ENCODE measurements at places on chromosomes 13 and 19.

- no peak for DNase-seq
These were observed 1.2 kb downstream of the RNF113B start for GRCh38 chr13:98175823-98176222.

DNA sequence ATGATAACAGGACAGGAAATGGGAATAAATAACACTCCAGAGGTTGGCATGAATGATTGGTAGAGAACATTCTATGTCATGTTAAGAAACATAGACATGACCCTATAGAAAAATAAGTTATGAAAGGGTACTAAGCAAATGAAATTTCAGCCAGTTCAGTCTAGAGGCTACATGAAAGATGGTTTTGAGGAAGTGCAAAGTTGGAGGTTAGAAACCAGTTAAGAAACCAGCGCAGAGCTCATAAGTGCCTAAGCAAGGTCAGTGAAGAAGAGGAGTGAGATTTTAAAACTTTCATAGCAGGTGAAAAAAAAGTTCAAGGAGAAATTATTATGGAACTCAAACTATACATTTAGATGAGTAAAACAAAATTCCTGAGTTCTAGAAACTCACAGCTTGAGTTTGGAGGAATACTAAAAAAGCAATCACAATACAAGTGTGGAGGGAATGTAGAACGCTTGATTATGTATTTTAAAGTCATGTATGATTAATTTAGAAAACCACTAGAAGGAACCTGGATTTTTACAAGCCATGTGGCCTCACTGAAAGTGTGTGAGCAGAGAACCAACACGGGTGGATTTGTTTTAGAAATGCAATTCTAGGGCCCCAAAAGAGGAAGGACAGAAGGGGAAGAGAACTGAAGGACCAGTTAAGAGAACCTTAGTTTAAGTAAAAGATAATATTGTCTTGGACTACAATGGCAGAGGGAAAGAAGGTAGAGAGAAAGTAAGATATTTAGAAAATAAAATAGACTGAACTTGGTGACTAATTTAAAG lies 162.4 kb downstream of the PCDH20 start:
- DNase-seq = no peak

DNA sequence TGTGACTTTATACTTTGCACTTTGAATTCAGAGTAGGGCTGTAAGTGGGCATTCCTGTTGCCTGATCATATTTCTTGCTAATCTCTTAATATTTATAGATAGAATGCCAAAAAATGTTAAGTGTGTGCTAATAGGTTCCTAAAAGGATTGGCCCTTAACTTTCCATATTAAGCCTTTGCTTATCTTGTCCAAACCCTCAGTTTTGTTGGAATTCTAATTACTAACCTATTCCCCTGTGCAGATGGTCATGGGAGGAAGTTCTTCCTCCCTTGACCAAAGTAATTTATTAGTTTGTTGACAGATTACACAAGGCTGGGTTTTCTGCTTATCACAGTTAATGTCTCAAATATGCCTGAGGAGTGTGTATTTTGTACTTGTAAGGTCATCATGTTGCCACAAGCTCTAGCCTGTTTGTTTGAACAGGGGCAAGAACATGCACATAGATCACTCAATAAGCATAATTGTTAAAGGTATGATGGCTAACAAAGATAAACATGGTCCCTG lies 541.1 kb upstream of the SPRY2 start:
- no peak for DNase-seq

DNA sequence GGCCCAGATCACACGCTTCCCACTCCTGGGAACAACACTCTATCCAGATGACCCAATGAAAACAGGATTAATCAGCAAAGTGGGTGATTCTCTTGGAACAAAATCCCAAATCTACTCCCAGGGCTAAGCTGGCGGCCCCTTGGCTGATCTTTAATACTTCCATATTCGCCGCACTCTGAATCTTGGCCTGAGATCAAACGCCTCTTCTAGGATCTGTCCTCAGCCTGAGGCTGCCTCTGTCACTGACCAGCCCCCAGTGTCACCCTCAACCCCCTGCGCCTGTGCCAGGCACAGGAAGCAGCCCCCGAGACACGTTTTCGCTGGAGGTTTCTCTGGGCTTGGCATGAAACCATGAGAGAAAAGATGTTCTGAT lies 2.4 kb upstream of the CTXN1 start:
- DNase-seq = no peak

DNA sequence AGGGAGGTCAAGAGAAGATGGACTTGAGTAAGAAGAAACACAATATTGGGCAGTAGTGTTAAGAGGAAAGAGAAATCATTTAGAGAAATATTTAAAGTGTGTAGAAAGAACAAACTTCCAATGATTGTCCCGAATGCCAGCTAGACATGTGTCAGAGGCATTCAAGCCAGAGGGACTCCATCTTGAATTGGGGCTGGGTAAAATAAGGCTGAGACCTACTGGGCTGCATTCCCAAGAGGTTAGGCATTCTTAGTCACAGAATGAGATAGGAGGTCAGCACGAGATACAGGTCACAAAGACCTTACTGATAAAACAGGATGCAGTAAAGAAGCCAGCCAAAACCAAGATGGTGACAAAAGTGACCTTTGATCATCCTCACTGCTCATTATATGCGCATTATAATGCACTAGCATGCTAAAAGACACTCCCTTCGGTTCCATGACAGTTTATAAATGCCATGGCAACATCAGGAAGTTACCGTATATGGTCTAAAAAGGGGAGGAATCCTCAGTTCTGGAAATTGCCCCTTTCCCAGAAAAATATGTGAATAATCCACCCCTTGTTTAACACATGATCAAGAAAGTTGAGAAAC lies 127.0 kb upstream of the IPO5 start:
- DNase-seq = no peak
